ENCODE measurements at places on chromosomes 13 and 19.

GRCh38 chr19:28489126-28489660 lies 723.8 kb downstream of the UQCRFS1 start:
- no peak for DNase-seq

GRCh38 chr19:4140237-4140711 lies 13.2 kb upstream of the CREB3L3 start:
- no peak for DNase-seq

GRCh38 chr19:49869009-49869483 lies 1.7 kb upstream of the PNKP start:
- no peak for DNase-seq

DNA sequence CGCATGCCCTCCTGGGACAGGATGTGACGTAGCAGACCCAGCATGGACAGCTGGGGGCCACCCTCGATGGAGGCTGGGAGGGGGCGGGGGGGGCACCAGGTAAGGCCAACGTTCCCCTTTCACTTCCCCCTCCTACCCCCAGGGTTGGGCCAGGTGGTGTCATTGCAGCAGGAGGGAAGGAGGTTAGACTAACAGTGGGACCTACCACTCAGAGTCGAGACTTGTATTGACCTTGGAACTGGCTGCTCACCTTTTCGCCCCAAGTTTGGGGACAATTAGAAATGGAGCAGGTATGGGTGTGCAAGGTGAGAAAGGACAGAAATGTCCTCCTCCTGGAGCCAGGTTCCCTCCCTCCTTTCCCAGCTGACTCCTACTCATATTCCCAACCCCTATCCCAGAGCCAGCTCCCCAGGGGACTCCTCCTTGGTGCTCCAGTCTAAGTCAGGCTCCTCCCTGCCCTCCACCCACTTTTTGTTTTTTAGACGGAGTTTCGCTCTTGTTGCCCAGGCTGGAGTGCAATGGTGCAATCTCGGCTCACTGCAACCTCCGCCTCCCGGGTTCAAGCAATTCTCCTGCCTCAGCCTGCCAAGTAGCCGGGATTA lies 8.6 kb upstream of the SLC25A41 start:
- DNase-seq = no peak

DNA sequence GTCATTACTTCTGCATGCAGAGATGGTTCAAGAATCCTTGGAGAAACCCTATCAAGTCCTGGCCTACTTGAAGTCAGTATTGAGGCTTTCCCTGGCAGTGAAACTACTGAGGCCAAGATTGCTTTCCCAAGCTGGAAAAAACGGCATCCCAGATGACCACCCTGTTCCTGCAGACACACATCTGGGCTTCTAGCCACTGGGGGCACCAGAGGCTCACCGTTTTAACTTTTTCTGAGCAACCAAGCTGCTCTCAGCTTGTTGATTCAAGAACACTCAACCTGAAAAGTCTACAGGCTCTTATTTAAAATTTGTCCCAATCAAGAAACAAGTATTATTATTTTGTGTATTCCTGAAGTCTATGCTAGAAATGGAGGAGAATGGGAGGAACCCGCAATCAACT lies 66.6 kb downstream of the SPRYD7 start:
- no peak for DNase-seq

DNA sequence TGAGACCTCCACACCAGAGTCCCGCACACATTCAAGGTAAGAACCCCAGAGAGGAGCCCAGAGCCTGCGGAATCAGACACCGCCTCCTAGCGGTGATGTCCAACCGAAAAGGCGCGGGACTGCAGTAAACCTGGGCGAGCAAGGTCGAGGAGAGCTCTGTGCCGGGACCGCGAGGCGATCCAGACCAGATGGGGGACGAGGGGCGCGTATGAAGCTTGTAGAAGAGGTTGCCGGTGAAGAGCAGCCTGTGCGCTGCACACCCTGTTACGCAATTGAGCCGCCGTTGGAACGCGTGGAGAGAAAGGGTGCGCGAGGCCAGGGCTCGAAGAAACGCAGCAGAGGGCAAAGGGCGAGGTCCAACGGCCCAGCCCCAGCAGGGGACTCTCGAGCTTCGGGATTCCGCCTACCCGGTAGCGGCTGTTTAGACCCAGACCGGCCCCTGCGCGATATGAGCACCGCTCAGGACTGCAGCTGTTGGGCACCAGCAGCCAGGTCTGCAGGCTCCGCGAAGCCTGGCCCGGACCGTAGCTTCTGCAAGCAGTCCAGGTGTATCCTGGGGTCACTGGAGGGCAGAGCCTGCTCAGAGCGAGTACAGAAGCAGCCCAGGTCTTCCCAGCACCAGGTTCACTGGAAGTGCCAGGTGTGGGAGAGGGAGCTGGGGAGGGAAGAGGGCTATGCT lies 65.9 kb upstream of the ZNF599 start:
- no peak for DNase-seq
